ENCODE measurements at places on chromosomes 11 and 22.

- DNase-seq: no peak
Observed at GRCh38 chr22:23784215-23784732, 2.5 kb upstream of the SMARCB1 start.

DNA sequence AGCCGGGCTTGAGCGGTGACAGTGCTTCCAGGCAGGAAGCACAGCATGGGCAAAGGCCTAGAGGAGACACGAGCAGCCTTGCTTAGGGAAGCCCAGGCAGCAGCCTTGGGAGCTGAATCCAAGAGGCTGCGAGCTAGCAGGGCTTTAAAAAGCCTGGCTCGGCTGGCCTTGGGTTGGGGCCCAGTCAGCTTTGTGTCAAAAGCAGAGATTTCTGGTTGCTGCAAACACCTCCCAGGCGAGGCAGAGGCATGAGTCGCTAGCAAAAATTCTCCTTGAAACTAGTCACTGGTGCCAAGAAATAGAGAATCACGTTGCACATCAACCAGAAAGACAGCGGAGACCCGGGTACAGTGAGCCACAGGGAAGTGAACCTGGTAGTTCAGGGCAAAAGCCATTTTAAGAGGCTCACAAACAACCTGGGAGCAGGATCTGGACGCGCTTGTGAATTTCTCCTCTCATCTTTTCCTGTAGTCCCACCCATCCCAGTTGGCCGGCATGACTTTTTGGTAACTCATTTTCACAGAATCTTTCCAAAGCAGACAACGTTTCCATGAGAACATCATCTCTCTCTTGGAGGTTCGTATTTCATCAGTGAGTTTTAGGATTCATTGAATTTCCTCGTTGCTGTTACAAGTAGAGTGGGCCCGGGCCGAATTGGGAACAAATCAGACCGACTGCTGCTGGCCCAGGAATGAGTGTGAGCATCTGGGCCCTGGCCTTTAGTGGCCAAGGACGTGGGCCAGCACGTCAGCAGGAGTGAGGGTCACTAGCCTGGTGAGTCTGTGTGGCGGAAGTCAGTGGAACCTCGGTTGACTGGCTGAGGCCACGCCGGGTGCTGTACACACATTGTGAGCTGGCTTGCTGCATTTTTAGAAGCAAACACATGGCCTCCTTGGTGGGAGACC lies 16.4 kb upstream of the FGF4 start:
- no peak for DNase-seq

- DNase-seq: no peak
Observed at GRCh38 chr22:26553056-26553752, 36.7 kb downstream of the TPST2 start.

- no peak for DNase-seq
Observed at GRCh38 chr22:22928666-22929380, 41.2 kb downstream of the IGLL5 start.

- DNase-seq: no peak
Observed at GRCh38 chr11:45920531-45921477, 1.7 kb upstream of the LARGE2 start.

- no peak for DNase-seq
Observed at GRCh38 chr11:96899971-96900370, 510.2 kb downstream of the JRKL start.

GRCh38 chr22:38220653-38221386 lies 19.0 kb downstream of the MAFF start:
- no peak for DNase-seq

GRCh38 chr11:93216511-93217101 lies 18.8 kb upstream of the SLC36A4 start:
- no peak for DNase-seq

All from stimulated activated CD4-positive, alpha-beta T cell treated with anti-CD3 and anti-CD28 coated beads, Interleukin-1b, Interleukin-23, amount 100 ng/mL, for 1 hour (primary cell).